ENCODE measurements at places on chromosomes 2 and 18. TPM values are rescaled to one million over a fixed set of nuclear protein-coding genes. Genes with fewer than 3 reads are reported as not detected.

DNA sequence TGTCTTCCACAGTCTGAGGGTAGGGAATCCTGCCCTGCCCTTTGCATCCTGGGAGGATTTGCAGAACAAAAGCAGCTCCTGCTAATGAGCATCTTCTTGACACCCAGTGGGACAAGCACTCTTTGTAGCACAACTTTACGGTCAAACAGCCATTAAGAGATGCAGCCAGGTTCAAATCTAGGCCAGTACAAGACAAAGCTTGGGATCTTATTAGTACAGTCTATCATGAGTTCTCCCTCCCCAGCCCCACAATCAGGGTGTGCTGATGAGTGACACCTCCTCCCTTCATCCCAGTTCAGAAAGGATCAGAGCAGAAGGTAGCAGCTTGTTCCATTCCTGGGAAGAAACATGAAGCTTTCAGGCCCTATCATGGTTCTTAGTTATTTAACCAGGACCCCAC lies 41.9 kb downstream of the MARCO start:
- no peak for DNase-seq

DNA sequence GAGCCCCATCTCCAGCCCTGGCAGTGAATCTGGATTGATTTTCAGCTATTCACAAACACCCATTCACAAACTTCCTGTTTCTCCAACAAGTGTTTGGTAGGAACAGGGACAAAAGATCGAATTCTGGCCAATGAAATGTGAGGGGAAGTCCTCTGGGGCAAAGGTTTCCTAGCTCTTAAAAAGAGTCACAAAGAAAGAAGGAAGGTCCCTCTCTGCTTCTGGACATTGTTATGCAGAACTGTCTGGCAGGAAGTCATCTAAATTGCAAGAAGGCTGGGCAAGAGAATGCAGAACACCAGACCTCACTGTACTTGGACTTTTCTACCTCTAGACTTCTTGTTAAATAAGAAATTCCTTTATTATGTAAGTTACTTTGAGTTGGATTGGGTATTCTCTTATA lies 137.3 kb downstream of the CCDC148 start:
- no peak for DNase-seq

DNA sequence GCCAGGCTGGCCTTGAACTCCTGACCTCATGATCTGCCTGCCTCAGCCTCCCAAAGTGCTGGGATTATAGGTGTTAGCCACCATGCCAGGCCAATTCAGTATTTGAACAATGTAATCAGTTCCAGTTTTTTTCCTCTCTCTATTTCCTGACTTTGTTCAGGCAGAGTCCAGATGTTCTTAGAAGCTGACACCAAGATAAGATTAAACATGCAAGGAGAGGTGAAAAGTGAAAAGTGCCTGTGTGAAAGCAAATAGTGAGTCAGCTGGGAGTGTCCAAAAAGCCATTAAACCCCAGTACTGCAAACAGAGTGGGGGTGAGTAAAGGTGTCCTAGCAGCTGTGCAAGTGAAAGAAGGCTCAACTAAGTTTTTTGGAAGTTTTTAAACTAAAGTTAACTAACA lies 231.5 kb downstream of the PTH2R start:
- DNase-seq, result no peak

DNA sequence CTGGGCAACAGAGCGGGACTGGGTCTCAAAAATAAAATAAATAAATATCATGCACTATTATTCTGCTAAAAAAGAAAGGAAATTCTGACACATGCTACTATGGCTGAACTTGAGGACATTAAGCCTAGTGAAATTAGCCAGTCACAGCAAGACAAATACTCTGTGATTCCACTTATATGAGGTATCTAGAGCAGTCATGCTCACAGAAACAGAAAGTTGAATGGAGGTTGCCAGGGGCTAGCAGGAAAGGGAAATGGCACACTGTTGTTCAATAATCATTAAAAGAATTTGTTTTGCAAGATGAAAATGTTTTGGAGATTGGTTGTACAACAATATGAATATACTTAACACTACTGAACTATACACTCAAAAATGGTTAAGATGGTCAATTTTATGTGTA lies 60.8 kb downstream of the NCKAP1 start:
- DNase-seq, result no peak

GRCh38 chr2:121382744-121383143 lies 97.7 kb upstream of the TFCP2L1 start:
- no peak for DNase-seq

- no peak for DNase-seq
Measured at GRCh38 chr2:210961249-210961648, 404.9 kb downstream of the CPS1 start.

GRCh38 chr2:152441961-152442360 lies 107.0 kb downstream of the FMNL2 start:
- DNase-seq, result no peak

GRCh38 chr2:66001538-66001937 lies 433.4 kb upstream of the MEIS1 start:
- no peak for DNase-seq

- no peak for DNase-seq
Measured at GRCh38 chr2:203498161-203498560, 36.9 kb downstream of the RAPH1 start.

DNA sequence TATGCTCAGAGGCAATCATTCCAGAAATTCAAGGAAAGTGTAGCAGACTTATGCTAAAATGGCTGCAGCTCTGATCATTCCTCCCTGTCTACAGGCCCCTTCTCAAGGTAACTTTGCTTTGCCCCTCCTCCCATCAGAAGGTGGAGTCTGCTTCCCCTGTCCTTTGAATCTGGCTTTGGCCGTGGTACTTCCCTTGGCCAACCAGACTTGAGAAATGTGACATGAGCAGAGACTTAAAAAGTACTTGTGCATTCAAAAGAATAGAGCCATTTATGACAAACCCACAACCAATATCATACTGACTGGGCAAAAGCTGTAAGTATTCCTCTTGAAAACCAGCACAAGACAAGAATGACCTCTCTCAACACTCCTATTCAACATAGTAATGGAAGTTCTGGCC lies 59.5 kb upstream of the NCKAP5 start:
- DNase-seq, result no peak

DNA sequence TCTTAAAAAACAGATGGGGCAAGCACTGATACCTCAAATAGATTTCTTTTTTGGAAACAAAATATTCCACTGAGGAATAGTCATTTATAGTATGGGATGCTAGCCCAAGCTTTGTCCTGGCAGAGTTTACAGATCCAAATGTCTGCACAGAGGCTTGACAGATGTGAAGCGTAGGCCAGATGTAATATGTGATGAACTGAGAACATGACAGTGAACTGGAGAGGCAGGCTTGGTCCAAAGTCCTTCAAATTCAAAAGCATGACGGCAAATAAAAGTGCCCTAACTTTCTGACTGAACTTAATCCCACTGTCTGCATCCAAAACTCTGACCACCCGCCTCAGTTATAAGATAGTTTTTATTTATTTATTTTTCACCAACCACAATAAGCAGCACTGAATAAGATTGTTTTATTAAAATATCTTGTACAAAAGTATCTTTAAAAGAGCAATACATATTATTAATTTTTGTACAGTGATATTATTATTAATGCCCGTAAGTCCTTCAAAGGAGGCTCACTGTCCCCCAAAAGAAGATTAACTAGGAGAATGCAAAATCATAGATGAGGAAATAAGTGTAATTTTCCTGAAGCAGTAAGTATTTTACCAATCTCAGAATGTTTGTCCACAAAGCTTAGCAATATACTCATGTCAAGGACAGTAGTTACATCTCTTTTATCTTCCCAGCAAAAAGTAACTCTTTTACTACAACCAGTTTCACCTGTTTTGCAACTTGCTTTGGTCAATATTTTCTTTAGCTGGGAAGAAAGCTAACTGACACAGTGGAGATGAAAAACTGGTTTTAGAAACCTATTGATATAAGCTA lies 10.7 kb upstream of the SPOPL start:
- no peak for DNase-seq

DNA sequence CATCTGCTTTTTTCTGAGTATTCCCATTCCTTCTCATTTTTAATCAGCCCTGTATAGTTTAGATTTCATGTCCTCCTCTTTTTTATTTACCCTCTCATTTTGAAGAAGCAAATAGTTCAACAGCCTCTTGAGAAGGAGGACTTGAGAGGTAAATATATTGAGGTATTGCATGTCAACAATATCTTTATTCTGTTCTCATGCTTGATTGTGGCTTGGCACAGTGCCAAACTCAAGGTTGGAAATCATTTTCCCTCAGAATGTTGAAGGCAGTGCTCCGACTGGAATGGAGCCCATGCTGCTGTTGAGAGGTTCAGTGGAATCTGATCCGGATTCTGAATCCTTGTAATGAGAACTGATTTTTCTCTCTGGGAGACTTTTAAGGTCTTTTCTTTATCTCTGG lies 31.0 kb upstream of the GALNT3 start:
- no peak for DNase-seq

DNA sequence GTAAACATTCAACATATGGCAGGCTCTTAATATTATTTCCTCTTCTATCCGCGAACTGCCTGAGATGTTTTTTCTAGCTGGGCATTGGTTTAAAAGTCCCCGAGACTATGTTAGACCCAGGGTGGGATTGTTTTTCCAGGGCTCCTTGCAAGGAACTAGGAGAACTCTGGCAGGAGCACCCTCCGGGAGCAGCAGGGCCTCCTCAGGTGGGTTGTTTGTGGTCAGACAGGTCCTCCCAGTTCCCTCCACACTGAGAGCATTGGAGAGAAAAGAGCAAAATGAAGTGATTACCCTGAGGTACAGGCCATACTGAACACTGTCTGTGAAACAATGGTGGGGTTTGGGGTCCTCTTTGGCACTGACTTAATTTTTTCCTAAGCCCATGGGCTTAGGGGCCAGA lies 115.9 kb upstream of the LGALSL start:
- DNase-seq, result no peak

GRCh38 chr2:235642446-235643098 lies 148.7 kb downstream of the AGAP1 start:
- no peak for DNase-seq

DNA sequence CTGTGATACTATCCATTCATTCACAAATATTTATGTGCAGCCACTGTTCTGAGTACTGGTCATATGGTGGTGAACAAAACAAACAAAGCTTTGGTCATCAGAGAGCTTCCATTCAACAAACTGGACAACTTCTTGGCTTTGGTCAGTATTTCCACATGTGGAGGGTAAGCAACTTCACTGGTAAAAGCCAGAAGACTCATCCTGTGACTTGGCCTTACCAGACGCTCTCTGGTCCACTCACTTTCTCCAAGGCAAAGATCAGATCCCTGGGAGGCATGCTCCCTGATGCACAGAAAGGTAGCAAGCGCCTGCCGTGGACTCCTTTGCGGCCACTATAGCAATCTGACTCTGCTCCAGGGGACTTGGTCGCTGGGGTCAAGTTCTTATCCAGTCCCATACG lies 179.5 kb downstream of the EN1 start:
- DNase-seq, result peak; percentile 71

DNA sequence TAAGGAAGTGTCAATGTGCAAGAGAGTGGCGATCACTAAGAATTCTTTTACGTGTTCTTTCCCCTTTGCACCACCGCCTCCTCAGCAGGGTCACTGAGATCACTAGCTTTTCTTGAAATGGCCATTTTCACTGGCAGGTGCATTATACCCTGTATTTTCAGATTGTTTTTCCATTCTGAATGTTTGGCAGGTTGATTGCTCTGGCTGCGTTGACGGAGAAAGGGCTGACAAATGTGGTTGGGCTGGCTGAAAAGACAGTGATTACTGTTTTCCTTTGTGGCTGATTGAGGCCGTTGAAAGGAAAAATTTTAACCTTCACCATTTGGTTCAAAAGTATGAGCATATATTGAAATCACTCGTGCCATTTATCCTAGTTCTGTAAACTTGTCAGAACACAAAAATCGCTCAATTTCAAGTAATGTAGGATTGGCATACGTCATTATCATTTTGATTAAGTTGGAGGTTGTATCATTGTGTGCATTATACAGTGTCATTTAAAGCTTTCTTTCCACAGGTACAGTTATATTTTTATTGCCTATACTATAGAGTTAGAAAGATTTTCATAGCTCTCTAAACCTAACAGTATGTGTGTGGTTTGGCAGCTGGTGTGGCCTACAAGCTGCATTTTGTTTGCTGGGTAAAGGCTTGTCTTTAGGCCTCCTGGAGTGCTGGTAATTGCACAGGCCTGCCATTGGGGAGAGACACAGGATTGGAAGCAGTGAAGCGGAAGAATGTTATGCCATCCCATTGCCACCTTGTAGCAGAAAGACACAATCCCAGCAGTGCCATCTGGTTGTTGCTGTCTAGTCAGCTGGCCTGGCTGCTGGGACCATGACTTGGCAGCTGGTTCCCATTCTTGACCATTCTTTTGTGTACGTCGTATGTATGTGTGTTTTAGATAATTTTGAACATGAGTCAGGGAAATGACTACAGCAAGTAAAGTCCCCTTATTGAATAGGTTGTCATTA lies 36.7 kb downstream of the DYNC1I2 start:
- DNase-seq, result peak; percentile 39

DNA sequence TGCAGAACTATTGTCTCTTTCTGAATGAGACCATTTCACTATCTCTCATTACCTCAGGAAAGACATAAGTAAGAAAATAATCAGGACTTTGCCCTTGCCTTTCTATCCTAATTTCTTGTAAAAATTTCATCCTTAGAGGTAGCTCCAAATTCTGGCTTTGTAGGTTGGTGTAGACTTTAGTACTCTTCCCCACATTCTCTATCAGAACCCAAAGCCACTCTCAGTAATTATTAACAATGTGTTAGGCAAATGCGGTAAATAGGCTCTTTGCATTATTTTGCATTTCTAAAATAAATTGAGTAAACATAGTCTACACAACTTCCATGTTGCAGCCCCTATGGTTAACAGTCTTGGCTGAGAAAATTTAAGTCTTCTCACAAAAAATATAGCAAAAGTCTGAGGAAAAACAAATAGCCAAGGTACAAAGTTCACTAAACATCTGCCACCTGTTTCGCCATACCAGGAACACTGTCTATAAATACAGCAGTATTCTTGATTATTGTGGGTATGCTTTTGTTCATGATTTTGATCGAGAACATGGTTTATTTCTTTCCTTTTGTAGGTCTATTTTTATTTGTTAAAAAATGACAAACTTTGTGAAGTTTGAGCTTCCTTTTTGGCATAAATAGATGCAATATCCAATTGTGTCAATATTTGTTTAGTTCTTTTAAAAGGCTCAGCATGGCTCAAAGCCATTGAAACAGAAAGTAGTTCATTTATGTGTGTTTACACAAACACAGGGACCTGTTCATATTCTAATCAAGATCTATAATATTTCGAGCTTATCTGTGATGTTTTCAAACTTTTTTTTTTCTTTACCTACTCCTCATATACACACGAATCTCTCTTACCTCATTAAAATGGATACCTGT lies 1061.5 kb downstream of the CNTNAP5 start:
- no peak for DNase-seq

- DNase-seq, result no peak
Measured at GRCh38 chr2:74606927-74607326, 41.2 kb downstream of the M1AP start.

GRCh38 chr18:5238371-5238976 lies 41.4 kb upstream of the AKAIN1 start:
- peak; percentile 32 for DNase-seq

Gene GALNT5
- 3.1 TPM for total RNA-seq

Gene HTR2B
- total RNA-seq, result not detected

Gene AQP12B
- not detected for total RNA-seq

Gene SP5
- total RNA-seq, result 0.39 TPM

Gene GRHL1
- not detected for total RNA-seq

Gene ERICH2
- not detected for total RNA-seq

Gene ATP6V1B1
- total RNA-seq, result not detected

Gene POTEC
- not detected for total RNA-seq

Gene PPP1R1C
- 0.53 TPM for total RNA-seq

Gene GULP1
- total RNA-seq, result 14.6 TPM

Gene MC2R
- total RNA-seq, result not detected

Gene MALL
- not detected for total RNA-seq

Gene RNF125
- 0.05 TPM for total RNA-seq
